ENCODE measurements at places on chromosomes 16 and 17. TPM values are rescaled to one million over a fixed set of nuclear protein-coding genes. Genes with fewer than 3 reads are reported as not detected.

DNA sequence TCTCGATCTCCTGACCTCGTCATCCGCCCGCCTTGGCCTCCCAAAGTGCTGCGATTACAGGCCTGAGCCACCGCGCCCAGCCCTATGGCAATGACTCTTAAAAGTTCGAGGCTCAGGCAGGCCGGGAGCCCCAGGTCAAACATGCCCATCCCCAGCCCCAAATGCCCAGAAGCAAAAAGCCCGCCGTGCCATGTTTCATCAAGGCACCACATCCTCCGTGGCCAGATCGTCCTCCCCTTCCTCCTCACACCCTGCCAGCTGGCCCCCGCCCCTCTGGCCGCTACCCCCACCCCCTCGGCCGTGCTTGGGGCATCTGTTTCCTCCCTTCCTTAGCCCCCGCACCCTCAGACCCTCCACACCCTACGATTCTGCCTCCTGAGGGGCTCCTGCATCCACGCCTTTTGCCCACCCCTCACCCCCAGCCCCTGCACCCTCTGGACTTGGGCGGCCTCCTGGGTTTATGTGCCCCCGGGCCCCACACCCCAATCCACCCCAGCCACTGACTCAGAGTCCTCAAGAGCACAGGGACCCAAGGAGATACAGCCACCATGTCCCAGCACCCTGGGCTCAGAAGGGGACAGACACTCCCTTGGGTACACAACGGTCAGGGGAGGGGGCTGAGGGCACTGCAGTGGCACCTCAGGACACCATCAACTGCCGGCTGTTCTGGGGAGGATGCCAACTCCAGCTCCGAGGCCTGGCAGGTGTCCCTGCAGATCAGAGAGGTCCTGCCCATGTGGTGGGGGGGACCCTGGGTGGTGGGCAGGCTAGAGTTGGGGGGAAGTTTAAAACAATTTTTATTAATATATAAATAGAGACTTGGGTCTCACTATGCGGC, 7.1 kb downstream of the CTRB1 start:
- peak; percentile 29 for DNase-seq

BTBD17 gene
- 0.33 TPM for total RNA-seq

- DNase-seq: no peak
These were observed 331.4 kb downstream of the GRIN2A start for GRCh38 chr16:9850817-9851216.

DNA sequence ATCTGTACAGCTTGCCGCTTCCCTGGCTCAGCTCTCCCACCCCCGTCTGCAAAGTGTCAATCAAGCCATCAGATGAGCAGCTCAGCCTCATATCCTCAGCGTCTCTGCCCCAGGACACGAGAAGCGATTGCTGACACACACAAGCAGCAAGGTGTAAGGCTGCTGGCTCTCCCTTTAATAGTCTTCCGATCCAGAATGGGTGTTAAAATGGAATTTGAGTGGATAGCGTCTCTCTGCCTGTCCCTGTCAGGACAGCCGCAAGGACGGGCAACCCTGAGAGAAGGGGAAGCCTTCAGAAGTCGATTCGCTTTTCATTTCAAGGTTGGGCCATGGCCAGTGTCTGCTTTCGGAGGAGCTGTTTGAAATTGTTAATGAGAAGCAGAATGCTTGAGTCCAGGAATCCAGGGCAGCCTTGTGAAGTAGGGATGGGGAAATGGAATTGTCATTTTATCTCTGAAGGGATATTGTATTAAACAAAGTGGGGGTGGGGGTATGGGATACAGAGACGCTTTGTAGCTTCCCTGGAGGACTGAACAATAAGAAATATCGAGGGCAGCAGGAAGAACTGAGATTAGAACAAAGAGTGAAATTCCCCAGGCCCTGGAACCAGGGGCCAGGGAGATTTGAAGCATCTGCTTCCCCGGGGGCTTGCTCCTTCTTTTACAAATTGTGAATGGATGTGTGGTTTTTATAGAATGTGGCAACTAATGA, 4.7 kb upstream of the PIPOX start:
- no peak for DNase-seq

DNA sequence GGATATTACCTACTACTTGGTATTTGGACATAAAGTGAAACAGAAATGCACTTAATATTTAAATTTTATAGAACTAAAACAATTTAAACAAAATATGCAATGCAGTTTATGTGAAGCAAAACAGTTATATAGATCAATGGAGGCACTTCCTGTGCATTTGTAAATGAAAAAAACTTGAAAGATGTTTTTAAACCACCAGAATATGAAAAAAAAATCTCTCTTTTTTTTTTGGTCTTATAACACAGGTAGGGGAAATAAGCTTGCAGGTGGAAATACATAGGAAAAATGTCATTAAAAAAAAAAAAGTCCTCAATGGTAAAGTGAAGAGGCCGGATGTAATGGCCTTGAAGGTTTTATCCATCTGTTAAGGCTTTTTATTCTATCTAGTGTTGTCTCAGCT, 180.3 kb upstream of the AXIN2 start:
- DNase-seq: no peak

GRCh38 chr17:30557916-30558685, 80.9 kb downstream of the GOSR1 start:
- no peak for DNase-seq

- no peak for DNase-seq
These were observed 47.5 kb downstream of the N4BP1 start for GRCh38 chr16:48562475-48562874.

CSH1 gene
- total RNA-seq: not detected

DNA sequence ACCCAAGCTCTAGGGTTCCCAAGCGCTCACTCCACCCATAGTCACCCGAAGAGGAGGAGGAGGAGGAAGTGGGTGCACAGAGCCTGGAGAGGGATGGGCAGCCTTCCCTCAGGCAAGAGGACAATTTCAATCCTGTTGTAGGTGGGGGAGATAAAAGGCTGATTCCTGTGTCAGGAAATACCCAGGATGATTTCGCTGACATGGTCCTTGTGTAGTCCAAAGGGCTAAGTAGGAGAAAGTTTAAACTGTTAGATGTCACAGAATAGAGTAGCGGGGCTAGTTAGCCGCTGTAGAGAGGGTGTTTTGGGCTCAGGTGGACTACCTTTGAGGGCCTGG, 1.3 kb upstream of the EXOC7 start:
- DNase-seq: peak; percentile 28

GRCh38 chr17:13016881-13017654, 759 bp downstream of the ELAC2 start:
- peak; percentile 9 for DNase-seq

GRCh38 chr17:14052886-14053615, 16.3 kb upstream of the COX10 start:
- DNase-seq: no peak

GRCh38 chr17:43641416-43641815, 20.3 kb downstream of the MEOX1 start:
- DNase-seq: no peak

DNA sequence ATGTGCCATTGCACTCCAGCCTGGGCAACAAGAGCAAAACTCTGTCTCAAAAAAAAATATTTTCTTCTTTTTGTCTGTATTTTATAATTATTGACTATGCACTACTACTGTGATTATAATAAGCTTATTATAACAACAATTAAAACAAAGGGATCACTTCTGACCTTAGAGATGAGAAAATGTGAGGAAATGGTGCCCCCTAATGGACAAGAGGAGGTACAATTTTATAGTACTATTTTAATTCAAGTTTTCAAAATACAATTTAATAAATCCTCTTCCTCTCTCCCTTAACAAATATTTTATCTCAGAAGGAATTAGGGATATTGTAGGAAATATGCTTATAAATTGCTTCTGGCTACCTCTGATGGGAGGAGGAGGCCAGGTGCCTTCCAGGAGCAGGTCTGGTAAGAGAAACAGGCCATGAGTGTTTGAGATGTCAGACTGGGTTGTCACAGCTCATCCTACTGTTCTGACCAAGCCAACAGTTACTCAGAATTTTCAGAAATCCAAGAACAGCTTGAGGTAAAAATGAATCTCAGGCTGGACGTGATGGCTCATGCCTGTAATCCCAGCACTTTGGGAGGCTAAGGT, 14.0 kb downstream of the VPS53 start:
- no peak for DNase-seq

GRCh38 chr16:4488499-4488967, 12.3 kb downstream of the HMOX2 start:
- no peak for DNase-seq

- DNase-seq: peak; percentile 91
These were observed at the start of gene DUSP14 for GRCh38 chr17:37489197-37490001. DUSP14 (plus strand) TSS chr17:37489891; CDS start chr17:37512273, 22,382 bp downstream.

DNA sequence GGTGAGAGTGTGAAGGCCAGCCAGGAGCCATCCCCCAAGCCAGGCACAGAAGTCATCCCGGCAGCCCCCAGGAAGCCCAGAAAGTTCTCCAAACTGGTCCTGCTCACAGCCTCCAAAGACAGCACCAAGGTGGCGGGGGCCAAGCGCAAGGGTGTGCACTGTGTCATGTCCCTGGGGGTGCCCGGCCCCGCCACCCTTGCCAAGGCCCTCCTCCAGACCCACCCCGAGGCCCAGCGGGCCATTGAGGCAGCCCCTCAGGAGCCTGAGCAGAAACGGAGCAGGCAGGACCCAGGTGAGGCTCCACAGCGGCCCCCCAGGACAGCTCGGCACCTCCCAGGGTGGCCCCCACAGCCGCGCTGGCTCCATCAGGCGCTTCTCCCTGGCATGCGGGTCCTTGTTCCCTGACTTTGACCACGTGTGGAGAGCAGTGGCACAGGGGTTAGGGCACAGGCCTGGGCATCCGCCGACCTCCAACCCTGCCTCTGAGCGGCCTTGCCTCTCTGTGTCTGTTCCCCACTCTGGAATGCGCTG, 13.5 kb downstream of the FLYWCH2 start:
- DNase-seq: no peak

DNA sequence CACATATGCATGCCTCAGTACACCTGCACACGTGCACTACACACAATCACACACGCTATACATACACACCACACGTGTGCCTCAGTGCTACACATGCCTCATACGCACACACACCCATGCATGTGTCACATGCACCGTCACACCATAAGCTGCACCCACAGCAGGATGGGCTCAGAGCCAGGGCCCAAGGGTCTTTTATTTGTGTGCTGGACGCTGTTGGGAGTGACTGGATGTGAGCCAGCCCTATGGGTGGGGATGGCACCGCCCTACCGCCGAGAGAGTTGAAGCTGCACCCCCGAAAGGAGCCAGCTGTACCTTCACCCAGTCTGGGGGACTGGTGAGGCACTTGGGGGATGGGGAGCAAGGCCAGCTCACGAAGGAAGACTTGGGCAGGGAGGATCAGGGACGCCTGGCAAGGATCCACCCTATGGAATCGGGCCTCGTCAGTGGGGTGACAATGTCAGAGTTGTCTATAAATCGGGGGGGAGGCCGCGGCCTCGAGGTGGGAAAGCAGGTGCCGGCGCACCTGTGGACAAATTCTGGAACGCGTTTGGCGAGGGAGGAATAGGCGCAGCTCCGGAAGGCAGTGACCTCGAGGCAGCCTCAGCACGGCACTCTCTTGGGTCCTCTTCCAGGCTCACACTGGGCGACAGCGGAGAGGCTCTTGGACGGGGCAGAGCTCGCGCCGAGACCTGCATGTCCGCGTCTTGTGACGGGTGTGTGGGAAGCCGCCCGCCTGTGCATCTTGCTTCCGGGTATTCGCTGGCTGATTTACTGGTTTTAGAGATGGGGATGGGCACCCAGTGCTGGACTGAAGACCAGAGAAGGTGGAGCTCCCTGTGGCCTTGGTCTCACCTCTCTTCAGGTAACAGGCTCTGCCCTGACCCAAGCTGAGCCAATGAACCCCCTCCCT, 7.3 kb downstream of the RGS11 start:
- DNase-seq: peak; percentile 38

DNA sequence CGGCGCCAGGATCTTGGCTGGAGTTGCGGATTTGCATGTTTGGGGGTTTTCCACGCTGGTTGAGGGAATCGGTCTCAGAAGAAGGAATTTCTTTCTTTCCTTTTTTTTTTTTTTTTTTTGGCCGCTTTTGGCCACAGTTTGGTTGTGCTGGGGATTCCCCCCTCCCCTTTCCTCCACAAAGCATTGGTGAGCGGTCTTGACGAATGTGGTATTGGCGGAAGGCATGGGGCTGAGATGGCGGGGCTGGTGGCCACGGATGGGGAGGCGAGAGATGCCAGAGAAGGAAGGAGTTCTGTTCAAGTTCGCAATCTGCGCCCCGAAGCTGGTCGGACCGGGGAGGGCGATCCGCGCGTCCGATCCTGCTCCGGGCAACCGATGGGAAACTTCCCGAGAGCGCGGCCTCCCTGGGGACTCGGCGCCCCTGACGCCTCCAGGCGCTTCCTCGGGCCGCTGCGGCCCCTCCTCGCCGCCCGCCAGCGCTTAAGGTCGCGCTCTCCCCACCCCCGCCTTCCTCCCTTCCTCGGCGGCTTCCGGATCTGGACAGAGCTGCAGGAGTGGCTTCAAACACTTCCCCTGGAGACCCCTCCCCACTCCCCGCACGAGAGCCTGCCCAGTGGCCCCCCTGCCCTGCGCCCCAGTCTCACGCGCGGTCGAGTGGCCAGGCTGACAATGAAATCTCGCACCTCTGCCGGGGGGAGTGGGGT, 43.2 kb downstream of the RAI1 start:
- peak; percentile 86 for DNase-seq

TP53TG3 gene
- not detected for total RNA-seq

RPS6KB1 gene
- 36.1 TPM for total RNA-seq

- no peak for DNase-seq
These were observed 97.6 kb upstream of the FAM20A start for GRCh38 chr17:68698746-68699145.

GRCh38 chr17:20156196-20157000, 147.2 kb downstream of the SPECC1 start:
- DNase-seq: no peak

DNA sequence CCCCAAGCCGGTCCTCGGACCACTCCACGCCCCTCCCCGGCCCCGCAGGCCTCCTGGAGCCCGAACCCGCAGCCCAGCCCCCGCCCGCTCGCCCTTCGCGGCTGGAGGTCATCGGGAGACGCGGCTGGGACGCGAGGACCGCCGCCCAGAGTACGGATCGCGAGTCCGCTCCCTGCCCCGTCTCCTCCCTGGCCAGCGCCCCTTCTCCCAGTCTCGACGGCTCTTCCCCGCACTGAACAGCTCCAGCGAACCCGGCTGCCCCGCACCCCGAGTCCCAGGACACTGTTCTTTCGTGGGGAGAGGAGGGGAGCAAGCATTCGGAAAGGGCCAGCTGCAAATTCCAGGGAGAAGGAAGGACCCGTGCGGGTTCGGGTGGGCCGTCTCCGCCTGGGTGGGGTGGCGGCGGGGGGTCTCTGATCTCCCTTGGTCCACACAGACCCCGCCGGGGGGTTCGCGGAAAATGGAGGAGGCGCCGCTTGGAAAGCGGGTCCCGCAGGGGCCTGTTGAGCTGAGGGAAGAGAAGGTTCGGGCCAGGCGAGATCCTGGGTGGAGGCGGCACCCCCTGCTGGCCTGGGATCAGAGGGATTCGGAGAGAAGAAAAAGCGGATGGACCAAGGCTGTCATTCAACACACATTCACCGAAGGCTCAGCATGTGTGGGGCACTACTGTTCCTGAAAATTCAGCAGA, 632 bp upstream of the RTN4RL1 start:
- peak; percentile 75 for DNase-seq

SLC2A4 gene
- total RNA-seq: 4.4 TPM

KRTAP1-5 gene
- total RNA-seq: not detected

DNA sequence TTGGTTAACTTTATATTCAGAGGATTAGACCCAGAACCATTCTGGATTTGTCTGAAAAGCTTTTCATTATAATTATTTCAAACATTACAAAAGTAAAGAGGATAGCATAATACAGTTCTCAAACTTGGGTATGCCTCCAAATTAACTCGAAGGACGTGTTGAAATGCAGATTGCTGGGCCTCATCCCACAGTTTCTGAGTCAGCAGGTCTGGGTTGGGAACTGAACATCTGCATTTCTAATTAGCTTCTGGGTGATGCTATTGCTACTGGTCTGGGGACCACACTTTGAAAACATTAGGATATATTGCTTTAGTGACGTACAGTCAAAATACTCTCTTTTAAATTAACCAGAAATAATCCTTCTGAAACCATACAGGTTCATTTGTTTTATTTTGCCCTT, 10.0 kb downstream of the TPPP3 start:
- DNase-seq: no peak
